Vagina (tissue), 2 donors: ENCODE measurements at places on chromosomes 7 and 10. TPM values are rescaled to one million over a fixed set of nuclear protein-coding genes. Genes with fewer than 3 reads are reported as not detected.

AQP1 gene
- total RNA-seq = 243 TPM

RELN gene
- 7.4 TPM for total RNA-seq

DNA sequence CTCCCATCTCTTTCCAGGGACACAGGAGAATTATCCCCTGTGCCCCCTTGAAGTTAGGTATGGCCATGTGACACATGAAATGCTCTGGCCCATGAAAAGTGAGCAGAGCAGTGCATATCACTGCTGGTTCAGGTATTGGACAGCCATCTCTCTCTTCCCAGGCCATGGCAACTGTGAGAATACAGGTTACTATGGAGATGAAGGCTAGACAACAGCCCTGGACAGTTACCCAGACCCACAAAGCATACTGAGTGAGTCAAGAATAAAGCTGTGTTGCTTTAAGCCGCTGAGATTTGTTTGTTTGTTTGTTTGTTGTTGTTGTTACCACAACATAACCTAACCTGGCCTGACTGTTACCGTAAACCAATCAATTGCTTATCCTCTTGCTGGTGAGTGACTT lies 722.3 kb downstream of the KCNMA1 start:
- no peaks in the 10 kb centered on the region for H3K36me3 ChIP-seq
- no peak overlapping the region for H3K27ac ChIP-seq
- no peaks in the 10 kb centered on the region for H3K4me1 ChIP-seq
- H3K27me3 ChIP-seq = no peaks in the 10 kb centered on the region

DNA sequence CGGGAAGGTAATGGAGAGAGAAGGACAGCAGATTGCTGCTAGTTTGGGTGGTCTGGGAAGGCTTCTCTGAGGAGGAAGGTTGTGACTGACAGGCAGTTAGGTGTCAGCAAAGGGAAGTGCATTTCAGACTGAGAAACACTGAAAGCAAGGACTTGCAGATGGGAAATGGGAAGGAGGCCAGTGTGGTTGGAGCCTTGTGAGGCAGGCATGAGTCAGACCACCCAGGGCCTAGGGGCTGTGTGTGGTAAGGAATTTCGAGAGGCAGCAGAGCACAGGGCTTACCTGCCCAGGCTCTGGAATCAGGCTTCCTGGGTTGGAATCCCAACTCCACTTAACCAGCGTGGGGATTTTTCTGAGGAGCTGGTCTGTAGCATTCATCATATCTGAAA lies 53.5 kb downstream of the NRF1 start:
- no peak overlapping the region for H3K27ac ChIP-seq
- H3K36me3 ChIP-seq = peaks cover 20% of the 10 kb centered on the region
- H3K27me3 ChIP-seq = no peaks in the 10 kb centered on the region
- no peak for DNase-seq
- no peak overlapping the region for H3K4me3 ChIP-seq
- no peaks in the 10 kb centered on the region for H3K4me1 ChIP-seq

- H3K4me3 ChIP-seq = no peak overlapping the region
- no peak overlapping the region for H3K27ac ChIP-seq
- DNase-seq = no peak
- peaks cover 29% of the 10 kb centered on the region for H3K4me1 ChIP-seq
- no peaks in the 10 kb centered on the region for H3K36me3 ChIP-seq
Measured at GRCh38 chr10:34627741-34628140, 187.4 kb downstream of the PARD3 start.

DNA sequence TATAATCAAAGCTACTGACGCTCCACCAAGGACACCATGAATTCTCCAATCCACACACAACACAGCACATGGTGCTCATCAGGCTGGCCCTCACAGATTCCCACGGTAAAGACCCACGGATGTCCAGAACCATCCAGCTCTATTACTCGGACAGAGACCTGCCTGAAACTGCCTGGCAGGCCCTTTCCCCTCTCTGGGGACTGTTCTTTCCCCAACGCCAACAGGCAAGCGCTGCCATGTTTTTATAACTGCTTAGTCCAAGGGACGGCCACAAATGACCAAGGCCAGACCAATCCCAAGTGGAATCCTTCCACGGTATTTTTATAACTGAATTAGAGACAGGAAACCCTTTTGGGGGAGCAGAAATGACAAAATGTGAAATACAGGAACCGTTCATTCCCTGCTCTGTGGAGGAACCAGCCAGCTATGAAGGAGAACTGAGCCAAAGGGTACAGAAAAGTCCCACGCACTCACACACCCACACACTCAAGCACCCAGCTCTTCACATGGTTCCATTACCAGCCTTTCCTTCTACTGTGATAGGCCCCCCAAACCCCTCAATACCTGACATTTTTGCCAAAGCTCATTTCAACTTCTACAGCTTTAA lies 4.1 kb downstream of the PIP4K2A start:
- H3K36me3 ChIP-seq = no peaks in the 10 kb centered on the region
- peaks cover 43% of the 10 kb centered on the region for H3K4me1 ChIP-seq
- H3K4me3 ChIP-seq = no peak overlapping the region
- no peak for DNase-seq
- H3K27me3 ChIP-seq = no peaks in the 10 kb centered on the region

COBL gene
- 9.3 TPM for total RNA-seq

DNA sequence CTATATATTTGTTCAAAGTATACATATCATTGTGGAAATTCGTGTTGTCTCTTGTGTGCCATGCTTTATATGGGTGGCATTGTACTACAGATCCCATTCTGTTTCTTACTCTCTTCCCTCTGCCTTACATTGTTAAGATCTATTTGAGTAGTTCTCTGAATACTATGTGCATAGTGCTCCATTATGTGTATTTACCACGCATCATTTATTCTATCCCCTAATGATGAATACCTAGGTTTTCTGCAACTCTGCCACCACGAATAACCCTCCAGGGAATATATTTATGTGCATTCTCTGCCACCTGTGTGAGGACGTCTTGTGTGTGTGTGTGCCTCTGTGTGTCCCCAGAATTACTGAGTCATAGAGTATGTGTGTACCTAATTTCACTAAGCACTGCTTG lies 431.2 kb upstream of the C7orf33 start:
- no peaks in the 10 kb centered on the region for H3K4me1 ChIP-seq
- no peak overlapping the region for H3K4me3 ChIP-seq
- H3K36me3 ChIP-seq = no peaks in the 10 kb centered on the region
- no peak for DNase-seq
- no peak overlapping the region for H3K27ac ChIP-seq

DNA sequence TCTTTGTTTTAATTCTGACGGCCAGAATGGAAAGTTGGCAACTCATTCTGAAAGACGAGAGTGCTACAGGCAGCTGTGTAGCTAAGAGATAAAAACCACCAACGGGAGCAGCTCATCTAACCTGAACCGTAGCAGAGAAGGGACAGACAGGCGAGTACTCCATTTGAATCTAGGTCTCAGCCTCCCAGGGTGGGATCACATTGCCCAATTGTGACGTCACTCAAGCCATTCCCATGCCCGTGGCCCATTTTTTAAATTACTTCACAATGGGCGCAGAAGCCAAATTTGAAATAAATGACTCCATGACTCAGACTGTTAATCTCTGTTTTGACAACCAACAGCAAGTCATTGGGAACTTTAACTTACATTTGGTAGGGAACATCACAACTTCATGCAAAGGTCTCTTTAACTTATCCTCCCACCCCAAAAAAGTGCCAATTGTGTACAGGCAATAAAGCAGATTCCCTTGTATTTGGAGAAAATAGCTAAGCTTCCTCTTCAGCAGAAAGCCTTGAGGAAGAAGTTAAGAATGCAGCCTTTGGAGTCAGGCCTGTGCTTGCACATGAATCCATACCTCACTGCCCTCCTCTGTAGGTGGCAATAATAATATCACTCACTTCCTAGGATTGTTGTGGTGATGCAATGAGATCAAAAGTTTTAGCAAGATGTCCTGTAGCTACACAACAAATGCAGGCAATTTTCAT lies 93.2 kb upstream of the KIF5B start:
- H3K4me3 ChIP-seq = no peak overlapping the region
- H3K27ac ChIP-seq = peak overlapping the region; percentile 0
- no peaks in the 10 kb centered on the region for H3K27me3 ChIP-seq

PDK4 gene
- 399 TPM for total RNA-seq

GRCh38 chr10:20105931-20106330 lies 289.7 kb downstream of the PLXDC2 start:
- no peak overlapping the region for H3K4me3 ChIP-seq
- H3K27me3 ChIP-seq = no peaks in the 10 kb centered on the region
- H3K4me1 ChIP-seq = peaks cover 18% of the 10 kb centered on the region
- DNase-seq = no peak

GRCh38 chr10:7014721-7015120 lies 396.1 kb downstream of the SFMBT2 start:
- H3K36me3 ChIP-seq = no peaks in the 10 kb centered on the region
- H3K27me3 ChIP-seq = no peaks in the 10 kb centered on the region
- H3K4me1 ChIP-seq = no peaks in the 10 kb centered on the region
- DNase-seq = no peak
- no peak overlapping the region for H3K27ac ChIP-seq
- no peak overlapping the region for H3K4me3 ChIP-seq

DNA sequence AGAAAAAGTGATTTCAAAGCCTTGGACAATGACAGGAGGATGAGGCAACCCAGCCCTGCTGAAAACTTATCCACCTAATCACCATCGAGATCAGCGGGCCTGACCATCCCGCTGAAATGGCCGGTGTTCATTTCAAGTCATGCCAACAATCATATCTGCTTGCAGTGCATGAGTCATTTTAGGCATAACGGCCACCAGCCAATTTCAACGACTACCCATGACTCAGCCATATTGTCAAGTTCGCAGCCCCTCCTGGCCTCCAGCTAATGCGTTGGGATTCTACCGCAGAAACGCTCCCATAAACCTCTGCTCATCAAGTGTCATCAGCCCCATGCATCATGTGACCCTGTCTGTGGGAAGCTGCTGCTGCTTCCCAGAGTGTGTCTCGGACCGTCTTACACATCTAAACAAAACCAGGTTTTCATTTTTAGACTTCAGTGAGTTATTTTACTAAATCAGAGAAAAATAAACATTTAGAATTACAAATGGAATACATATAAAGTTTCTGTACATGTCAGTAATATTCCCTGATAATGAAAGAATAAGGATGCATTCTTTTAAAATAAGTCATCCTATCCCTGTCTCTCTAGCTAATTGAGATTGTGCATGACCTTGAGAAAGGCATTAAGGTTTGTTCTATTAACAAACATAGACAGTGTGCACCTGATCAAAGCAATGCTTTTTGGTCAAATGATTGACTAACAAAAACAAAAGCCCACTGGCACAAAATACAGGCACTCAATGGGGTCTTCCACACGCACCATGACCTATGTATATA lies 188.9 kb downstream of the ADAM12 start:
- no peaks in the 10 kb centered on the region for H3K4me1 ChIP-seq
- no peaks in the 10 kb centered on the region for H3K36me3 ChIP-seq
- no peak overlapping the region for H3K4me3 ChIP-seq
- no peak overlapping the region for H3K27ac ChIP-seq
- DNase-seq = no peak

- no peak overlapping the region for H3K27ac ChIP-seq
- no peaks in the 10 kb centered on the region for H3K36me3 ChIP-seq
Measured at GRCh38 chr7:11524476-11525397, 307.3 kb downstream of the THSD7A start.

GRCh38 chr7:30898411-30898810 lies 13.2 kb upstream of the AQP1 start:
- no peaks in the 10 kb centered on the region for H3K36me3 ChIP-seq
- H3K4me1 ChIP-seq = peaks cover 14% of the 10 kb centered on the region
- no peak overlapping the region for H3K4me3 ChIP-seq
- DNase-seq = no peak

NPFFR1 gene
- total RNA-seq = not detected

GRCh38 chr7:19575909-19576557 lies 132.8 kb downstream of the POLR1F start:
- H3K27ac ChIP-seq = no peak overlapping the region
- no peak overlapping the region for H3K4me3 ChIP-seq
- H3K27me3 ChIP-seq = no peaks in the 10 kb centered on the region
- DNase-seq = no peak
- H3K4me1 ChIP-seq = no peaks in the 10 kb centered on the region

EBF3 gene
- 10.6 TPM for total RNA-seq

NXPH1 gene
- 0.25 TPM for total RNA-seq

DNA sequence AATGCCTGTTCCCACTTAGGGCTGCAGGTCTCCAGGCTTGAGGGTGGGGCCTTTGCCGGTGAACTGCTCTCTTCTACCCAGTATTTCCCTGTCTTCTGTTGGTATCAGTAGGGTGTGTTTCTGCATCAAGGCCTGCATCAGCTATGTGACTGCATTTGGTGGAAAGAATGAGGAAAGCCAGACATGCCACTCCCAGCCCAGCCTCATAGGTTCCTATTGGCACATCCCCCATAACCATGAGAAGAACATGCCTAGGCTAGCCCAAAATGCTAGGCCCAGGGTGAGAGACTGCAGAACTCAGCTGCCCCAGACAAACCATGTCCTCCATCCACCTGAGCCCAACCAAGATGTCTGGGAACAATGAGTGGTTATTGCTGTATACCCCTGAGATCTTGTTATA lies 380.3 kb upstream of the ADARB2 start:
- H3K36me3 ChIP-seq = no peaks in the 10 kb centered on the region
- H3K4me3 ChIP-seq = no peak overlapping the region
- H3K4me1 ChIP-seq = no peaks in the 10 kb centered on the region

OR2A1 gene
- total RNA-seq = 0.25 TPM

NPSR1 gene
- not detected for total RNA-seq

DNA sequence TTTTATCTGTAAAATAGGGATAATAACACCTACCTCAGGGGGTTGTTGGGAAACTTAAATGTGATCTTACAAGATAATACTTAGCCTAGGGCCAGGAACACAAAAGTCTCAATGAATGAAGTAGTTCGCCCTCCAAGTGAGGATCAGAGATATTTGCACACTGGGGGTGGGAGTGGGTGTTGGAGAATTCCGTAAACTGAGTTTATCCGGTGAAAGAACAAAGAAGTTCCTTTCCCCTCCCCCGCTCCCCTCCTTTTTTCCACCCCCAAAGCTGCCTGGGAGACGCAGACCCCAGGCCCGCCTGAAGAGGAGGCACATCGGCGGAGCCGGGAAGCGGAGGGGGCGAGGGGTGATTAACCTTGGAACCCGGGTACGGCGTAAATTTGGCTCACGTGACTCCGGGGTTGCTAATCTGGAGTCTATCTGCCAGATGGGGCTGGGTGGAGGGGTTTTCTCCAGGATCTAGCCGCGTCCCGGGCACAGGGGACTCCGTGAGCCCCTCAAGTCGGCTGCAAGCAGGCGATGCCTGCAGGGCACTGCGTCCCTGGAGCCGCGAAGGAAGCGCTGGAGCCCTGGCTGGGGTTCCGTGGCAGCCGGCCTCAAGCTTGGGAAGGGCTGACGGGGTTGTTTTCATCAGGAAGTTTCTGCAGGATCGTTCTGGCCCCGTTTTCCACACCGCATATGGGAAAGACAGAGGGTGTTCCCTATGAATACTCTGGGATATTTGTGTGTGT lies 1.4 kb upstream of the PODXL start:
- no peaks in the 10 kb centered on the region for H3K36me3 ChIP-seq
- no peaks in the 10 kb centered on the region for H3K27me3 ChIP-seq
- H3K27ac ChIP-seq = peak overlapping the region; percentile 16
- H3K4me3 ChIP-seq = peak overlapping the region; percentile 48
- no peak for DNase-seq
- H3K4me1 ChIP-seq = peaks cover 26% of the 10 kb centered on the region
